Activated CD8-positive, alpha-beta T cell treated with anti-CD3 and anti-CD28 coated beads for 36 hours (primary cell): ENCODE measurements at places on chromosomes 4 and X. TPM values are rescaled to one million over a fixed set of nuclear protein-coding genes. Genes with fewer than 3 reads are reported as not detected.

DNA sequence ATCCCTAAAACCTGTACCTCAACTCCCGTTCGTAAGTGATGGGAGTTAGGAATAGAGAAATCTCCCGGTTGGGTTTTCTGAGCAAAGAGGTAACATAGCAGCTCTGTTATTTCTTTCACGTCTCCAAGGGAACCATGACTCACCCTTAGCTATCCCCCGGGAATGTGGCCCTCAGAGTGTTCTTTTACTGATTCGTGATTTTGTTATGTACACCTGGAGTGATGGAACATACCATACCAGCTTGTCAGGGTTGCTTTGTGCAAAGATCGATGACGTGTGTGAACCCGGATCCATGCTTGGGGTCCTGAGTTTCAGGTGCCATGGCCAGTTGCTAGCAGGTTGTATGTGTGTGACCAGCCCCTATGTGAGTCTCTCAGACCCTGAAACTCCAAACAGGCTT is 52.6 kb downstream of the HPRT1 start:
- H3K4me3 ChIP-seq, result no peak overlapping the region
- no peak overlapping the region for H3K27ac ChIP-seq
- DNase-seq, result no peak

DNA sequence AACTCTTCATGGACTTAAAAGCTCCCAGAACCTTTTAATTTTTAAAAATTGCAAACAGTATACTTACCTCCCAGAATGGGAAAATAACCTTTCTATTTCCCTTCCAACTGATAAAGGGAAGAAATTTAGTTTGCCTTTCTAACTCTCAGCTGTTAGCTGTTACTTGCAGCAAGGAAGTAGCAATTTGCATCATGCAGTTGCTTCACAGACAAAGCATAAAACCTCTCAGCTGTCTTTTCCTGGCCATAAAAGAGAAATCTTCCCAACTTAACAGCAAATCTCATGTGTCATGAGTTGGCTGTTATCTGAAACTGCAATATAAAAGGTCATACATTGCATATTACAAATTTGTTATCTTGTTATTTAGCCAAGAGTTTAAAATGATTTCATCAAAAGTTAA is 18.4 kb downstream of the C4orf17 start:
- peaks cover 7% of the 10 kb centered on the region for H3K27me3 ChIP-seq
- H3K4me1 ChIP-seq, result no peaks in the 10 kb centered on the region
- no peak overlapping the region for H3K4me3 ChIP-seq
- H3K36me3 ChIP-seq, result no peaks in the 10 kb centered on the region

EREG gene
- total RNA-seq, result not detected

DNA sequence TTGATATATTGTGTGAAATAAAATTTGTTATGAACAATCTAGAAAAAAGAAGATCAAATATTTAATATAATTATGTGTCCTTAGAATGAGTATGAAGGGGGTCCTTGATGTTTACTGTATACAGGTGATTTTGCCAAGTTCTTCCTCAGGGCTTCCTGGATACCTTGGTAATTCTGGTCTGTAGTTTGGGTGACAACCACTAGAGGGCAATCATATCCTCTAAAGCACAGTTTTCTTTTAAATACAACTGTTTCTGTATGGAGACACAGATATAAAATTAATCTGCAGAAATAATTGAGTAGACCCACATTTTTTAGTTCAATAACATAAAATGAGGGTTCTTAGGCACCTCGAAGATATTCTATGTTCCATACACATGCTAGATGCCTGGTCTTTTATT is 157.7 kb downstream of the SPANXN1 start:
- no peaks in the 10 kb centered on the region for H3K36me3 ChIP-seq
- DNase-seq, result peak; percentile 2
- H3K27ac ChIP-seq, result no peak overlapping the region

RHOXF2B gene
- not detected for total RNA-seq

GRCh38 chrX:50973199-50973598 is 62.7 kb downstream of the BMP15 start:
- no peak overlapping the region for H3K4me3 ChIP-seq
- no peak overlapping the region for H3K27ac ChIP-seq
- no peaks in the 10 kb centered on the region for H3K36me3 ChIP-seq
- peaks cover 1% of the 10 kb centered on the region for H3K27me3 ChIP-seq
- H3K4me1 ChIP-seq, result no peaks in the 10 kb centered on the region

NPNT gene
- total RNA-seq, result not detected

PFKFB1 gene
- total RNA-seq, result 0.60 TPM

DNA sequence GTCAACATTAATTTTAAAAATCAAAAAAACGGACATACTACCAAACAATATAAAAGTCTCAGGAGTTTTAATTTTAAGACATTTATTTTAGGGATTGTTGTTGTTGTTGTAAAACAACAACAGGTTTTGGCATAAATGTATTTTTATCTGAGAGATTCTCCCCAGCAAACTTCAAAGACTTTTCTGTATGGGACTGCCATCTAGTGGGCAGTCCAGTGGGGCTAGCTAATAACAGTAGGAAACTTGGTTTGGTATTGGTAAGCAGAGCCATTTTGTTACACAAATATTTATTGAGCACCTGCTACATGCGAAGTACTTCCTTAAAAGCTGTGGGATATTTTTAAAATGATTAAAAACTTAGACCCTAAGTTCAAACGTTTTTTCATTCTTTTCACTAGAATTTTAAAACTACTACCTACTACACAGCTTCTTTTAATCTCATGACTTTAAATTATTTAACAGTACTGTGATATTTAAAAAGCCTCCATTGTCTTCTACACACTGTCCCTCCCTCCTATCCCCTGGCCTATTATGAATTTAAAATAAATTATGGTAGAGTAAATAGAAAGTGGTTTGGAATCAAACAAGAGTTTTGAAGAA is 1028.4 kb upstream of the INTU start:
- DNase-seq, result no peak
- no peaks in the 10 kb centered on the region for H3K4me1 ChIP-seq
- H3K4me3 ChIP-seq, result no peak overlapping the region
- H3K27ac ChIP-seq, result no peak overlapping the region

- H3K4me3 ChIP-seq, result no peak overlapping the region
- no peaks in the 10 kb centered on the region for H3K27me3 ChIP-seq
- DNase-seq, result no peak
- no peak overlapping the region for H3K27ac ChIP-seq
Observed at GRCh38 chr4:98345838-98346237, 84.7 kb downstream of the RAP1GDS1 start.

GRCh38 chrX:69144838-69145680 is 20.2 kb downstream of the PJA1 start:
- H3K27ac ChIP-seq, result no peak overlapping the region
- no peak for DNase-seq
- no peaks in the 10 kb centered on the region for H3K27me3 ChIP-seq
- H3K36me3 ChIP-seq, result no peaks in the 10 kb centered on the region
- no peak overlapping the region for H3K4me3 ChIP-seq

OCRL gene
- total RNA-seq, result 2.0 TPM

TMPRSS11B gene
- total RNA-seq, result not detected

DNA sequence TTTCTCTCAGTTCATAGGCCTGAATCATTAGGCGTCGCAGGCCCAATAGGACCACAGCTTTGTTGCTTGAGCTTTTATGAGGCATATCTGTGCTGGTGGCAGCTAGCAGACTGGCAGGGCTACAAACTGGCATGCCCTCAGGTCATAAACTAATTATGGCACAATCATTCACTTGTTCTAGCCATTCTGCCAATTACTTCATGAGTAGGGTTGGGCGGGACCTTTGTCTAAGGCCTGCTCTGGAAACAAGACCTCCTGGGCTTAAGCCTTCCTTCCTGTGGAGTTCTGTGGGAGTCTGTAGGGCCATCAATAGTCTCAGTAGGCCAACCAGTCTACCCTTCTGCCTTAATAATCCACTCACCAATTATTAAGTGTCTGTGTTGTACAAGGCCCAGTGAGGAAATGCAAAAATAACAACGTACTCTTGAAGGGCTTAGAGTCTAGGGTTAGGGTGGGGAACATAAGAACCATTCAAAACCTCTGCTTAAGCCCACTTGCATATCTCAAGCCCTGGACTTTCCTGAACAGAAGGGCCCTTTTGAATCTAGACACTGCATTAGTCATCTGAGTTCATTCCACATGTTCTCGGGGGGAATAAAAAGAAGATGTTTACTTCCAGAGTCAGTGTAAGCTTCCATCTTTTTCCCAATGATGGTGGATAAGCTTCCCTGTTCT is 44.5 kb downstream of the SHROOM4 start:
- H3K36me3 ChIP-seq, result no peaks in the 10 kb centered on the region
- H3K27ac ChIP-seq, result no peak overlapping the region

DNA sequence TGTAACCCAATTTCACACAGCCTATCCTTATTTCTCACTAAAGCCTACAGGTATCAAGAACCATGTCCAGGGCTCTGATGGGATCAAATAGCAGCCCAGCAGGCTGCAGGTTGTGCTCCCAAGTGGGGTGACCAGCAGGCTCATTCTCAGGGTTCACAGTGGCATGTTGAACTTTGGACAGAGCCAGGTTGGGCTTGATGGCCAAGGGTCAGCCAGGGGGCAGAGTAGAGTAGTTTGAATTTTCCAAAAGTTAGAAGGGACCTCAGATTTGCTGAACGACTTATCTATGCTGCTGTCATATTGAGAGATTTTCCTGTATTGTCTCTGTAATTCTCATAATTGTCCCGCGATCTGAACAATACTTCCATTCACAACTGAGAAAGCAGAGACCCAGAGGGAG is 310.8 kb upstream of the BOD1L1 start:
- no peaks in the 10 kb centered on the region for H3K4me1 ChIP-seq
- no peak overlapping the region for H3K27ac ChIP-seq
- no peak overlapping the region for H3K4me3 ChIP-seq
- no peaks in the 10 kb centered on the region for H3K36me3 ChIP-seq

DNA sequence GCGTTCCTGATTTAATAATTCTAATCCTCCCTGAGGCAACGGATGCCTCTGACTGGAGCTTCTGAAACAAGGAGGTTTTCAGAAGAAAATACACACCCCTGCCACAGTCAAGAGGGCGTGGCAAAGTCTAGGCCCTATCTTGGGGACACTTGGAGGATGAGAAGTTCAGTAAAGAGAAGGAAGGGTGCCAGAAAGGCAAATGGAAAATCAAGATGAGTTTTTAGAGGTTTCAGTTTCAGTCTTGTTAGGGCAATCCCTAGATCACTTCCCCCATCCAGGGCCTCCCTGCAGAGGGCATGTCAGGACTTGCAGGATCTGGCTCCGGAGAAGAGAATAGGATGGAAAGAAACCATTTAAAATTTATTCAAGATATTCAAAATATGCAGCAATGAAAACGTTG is 28.5 kb upstream of the FGF2 start:
- no peaks in the 10 kb centered on the region for H3K4me1 ChIP-seq
- no peak for DNase-seq
- peaks cover 4% of the 10 kb centered on the region for H3K27me3 ChIP-seq

DNA sequence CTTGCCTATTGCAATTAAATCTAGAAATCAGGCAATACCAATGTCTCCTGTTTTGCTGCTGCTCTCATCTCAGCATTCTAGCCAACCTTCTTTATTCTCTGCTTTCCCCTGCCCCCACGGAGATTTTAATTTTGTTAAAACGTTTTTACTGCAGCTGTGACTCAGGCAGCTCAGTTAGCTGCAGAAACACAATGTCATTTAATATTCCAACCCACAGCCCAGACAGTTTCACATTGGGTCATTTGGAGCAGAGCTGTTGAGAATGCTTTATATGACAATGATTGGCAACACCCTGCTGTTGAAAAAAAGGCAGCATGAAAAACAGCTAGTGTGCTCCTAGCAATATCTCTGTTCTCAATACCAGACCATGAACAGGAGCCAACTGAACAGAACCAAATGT is 12.6 kb upstream of the SLC10A4 start:
- H3K27me3 ChIP-seq, result peaks cover 7% of the 10 kb centered on the region
- no peaks in the 10 kb centered on the region for H3K4me1 ChIP-seq
- no peak overlapping the region for H3K27ac ChIP-seq
- H3K4me3 ChIP-seq, result no peak overlapping the region
- H3K36me3 ChIP-seq, result no peaks in the 10 kb centered on the region

DNA sequence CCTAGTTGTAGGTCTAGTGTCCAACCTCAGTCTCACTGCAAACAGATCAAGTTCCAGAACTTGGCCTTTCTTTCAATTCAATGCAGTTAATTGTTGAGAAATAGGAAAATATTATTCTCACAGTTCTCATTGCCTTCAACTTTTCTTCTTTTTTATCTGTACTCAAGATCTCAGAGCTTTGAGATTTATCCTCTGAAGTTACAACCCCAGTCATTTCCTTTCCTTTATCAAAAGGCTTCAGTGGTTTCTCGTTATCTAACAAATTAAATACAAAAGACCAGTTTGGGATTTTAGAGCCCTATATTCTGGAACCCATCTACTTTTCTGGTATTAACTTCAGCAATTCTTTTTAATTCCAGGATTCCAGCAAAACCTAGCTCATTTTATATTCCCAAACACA is 130.2 kb downstream of the TMA16 start:
- peaks cover 3% of the 10 kb centered on the region for H3K27me3 ChIP-seq
- H3K27ac ChIP-seq, result no peak overlapping the region
- H3K36me3 ChIP-seq, result no peaks in the 10 kb centered on the region
- no peak overlapping the region for H3K4me3 ChIP-seq
- H3K4me1 ChIP-seq, result peaks cover 13% of the 10 kb centered on the region

GRCh38 chr4:165631912-165632311 is 241.1 kb upstream of the TLL1 start:
- no peaks in the 10 kb centered on the region for H3K27me3 ChIP-seq
- H3K27ac ChIP-seq, result no peak overlapping the region
- H3K4me3 ChIP-seq, result no peak overlapping the region
- DNase-seq, result no peak
- no peaks in the 10 kb centered on the region for H3K4me1 ChIP-seq
